ENCODE measurements at places on chromosomes 2 and 18.

DNA sequence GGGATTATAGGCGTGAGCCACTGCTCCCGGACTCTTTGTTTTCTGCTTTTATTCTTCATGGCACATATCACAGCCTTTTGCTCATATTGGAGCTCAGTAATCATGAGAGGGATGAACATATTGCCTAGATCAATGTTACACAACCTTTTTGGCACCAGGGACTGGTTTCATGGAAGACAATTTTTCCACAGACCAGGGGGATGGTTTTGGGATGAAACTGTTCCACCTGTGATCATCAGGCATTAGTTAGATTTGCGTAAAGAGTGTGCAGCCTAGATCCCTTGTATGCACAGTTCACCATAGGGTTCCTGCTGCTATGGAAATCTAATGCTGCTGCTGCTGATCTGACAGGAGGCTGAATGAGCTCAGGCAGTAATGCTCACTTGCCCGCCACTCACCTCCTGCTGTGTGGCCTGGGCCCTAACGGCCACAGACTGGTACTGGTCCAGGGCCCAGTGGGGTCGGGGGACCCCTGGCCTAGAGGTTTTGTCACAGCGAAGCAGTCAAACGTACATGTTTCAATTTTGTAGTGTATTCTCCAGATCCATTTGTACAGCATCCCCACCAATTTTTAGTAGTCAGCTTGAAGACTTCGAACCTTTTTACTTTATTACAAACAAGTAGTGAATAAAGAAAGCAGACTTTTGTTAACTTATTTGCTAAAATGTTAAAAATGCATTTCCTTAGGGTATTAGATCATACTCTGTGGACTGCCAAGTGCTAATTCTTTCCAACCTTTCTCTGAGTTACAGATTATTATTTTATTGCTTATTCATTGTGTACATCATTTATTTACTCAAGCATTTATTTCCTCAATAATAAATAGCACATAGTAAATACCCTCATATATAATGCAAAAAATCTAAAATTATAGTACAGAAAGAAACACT is 6.2 kb downstream of the DAW1 start:
- no peak for DNase-seq

GRCh38 chr2:40359811-40360210 is 92.1 kb downstream of the SLC8A1 start:
- DNase-seq: no peak

GRCh38 chr2:110950281-110950680 is 170.4 kb upstream of the BCL2L11 start:
- DNase-seq: no peak

DNA sequence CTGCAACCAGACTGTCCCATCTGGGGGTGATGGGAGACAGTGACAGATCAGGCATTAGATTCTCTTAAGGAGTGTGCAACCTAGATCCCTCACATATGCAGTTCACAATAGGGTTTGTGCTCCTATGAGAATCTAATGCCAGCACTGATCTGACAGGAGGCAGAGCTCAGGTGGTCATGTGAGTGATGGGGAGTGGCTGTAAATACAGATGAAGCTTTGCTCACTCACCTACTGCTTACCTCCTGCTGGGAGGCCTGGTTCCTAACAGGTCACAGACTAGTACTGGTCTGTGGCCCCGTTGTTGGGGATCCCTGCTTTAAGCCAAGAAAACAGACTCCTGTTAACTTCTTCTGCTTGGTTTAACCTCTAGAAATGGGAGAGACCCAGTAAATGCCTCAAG is 3.2 kb downstream of the CYP27A1 start:
- DNase-seq: no peak

- DNase-seq: no peak
These were observed 69.0 kb downstream of the BABAM2 start for GRCh38 chr2:27959496-27959895.

DNA sequence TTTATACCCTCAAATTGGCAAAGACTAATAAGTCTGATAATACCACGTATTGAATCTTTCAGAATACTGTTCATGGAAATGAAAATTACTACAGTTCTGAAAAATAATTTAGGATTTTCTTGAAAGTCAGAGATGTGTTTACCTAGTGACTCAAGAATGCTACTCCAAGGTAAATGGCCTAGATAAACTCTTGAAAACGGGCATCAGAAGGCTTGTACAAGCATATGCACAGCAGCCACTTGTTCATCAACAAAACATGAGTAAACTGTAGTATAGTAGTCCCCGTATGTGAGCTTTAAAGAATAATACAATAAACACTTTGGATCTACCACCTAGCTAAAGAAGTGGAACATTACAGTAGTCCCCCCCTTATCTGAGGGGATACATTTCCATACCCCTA is 157.5 kb downstream of the THADA start:
- no peak for DNase-seq

GRCh38 chr2:9294764-9295163 is 88.2 kb downstream of the ASAP2 start:
- no peak for DNase-seq

GRCh38 chr18:32383050-32383819 is 87.4 kb downstream of the GAREM1 start:
- DNase-seq: no peak

- no peak for DNase-seq
These were observed at the start of gene KCNS3 for GRCh38 chr2:17878281-17879136. KCNS3 (plus strand) TSS chr2:17878667; CDS start chr2:17931009, 52,342 bp downstream.

Measured in activated CD8-positive, alpha-beta memory T cell treated with anti-CD3 and anti-CD28 coated beads for 48 hours (primary cell).